ENCODE measurements at places on chromosomes 3 and 15.

GRCh38 chr15:90547540-90547939, 17.8 kb downstream of the CRTC3 start:
- DNase-seq, result no peak

- no peak for DNase-seq
Observed at GRCh38 chr3:32817558-32818228, at the start of gene TRIM71. TSS of gene TRIM71 (plus strand) at chr3:32817997. CDS start at chr3:32818081, 84 bp downstream.

DNA sequence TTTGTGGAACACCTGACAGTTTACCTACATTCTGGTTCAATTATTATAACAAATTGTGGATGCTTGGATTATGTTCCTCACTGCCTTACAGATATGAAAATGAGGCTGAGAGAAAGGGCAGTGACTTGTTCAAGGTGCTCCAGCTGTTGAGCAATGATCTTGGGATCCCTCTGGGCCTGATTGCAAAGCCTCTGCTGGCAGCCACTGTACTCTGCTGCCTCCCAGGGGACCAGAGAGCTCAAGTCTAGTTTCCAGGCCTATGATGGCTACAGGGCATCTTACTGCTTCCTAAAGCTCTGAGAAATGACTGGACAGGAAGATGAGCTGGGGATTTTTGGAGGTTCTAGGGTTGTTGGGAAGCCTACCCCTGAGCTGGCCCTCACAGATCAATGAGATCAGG, 2.3 kb upstream of the SHC4 start:
- DNase-seq, result peak; percentile 37

- no peak for DNase-seq
Observed at GRCh38 chr15:48471073-48471472, 139.8 kb downstream of the DUT start.

DNA sequence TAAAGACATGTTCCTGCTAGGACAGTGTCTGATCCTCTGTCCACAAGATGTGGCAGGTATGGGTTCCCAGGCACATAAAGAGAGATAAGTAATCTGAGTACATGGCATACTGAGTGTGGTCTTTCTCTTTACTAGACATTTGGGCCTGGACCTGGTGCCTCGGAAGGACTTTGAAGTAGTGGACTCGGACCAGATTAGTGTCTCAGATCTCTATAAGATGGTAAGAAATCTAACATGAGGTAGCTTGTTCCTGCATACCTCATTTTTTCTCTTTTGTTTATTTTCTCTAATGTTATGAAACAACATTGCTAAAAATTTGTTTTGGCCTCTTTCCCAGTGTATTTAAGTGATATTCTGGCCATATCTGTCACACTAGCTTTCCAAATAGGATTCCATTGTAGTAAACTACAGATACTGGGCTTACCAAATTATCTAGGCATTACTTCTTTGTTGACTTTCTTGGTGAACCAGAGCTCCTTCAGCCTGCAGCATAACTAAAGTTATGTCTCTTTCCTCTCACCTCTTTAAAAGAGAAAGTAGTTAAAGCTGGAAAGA, 309.8 kb upstream of the MANF start:
- no peak for DNase-seq

- DNase-seq, result no peak
Observed at GRCh38 chr3:158261371-158261991, 151.6 kb downstream of the RSRC1 start.

DNA sequence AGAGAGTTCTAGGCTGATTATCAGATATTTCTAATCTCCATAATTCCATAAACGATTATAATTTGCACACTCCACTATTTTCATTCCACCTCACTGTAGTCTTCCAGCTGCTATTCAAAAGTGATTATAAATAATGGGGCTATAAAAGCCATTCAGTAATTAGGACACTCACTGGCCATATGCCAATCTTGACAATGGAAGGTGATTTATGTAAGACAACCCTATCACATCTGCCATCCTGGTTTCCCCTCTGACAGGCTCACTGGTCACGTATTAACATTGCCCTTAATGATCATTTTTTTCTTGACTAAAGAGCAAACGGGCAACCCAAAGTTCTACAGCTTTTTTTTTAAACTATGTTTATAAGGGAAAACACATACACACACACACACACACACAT, 402.4 kb downstream of the MAGI1 start:
- no peak for DNase-seq

- DNase-seq, result no peak
Observed at GRCh38 chr3:120274739-120275167, 10.3 kb downstream of the GPR156 start.

DNA sequence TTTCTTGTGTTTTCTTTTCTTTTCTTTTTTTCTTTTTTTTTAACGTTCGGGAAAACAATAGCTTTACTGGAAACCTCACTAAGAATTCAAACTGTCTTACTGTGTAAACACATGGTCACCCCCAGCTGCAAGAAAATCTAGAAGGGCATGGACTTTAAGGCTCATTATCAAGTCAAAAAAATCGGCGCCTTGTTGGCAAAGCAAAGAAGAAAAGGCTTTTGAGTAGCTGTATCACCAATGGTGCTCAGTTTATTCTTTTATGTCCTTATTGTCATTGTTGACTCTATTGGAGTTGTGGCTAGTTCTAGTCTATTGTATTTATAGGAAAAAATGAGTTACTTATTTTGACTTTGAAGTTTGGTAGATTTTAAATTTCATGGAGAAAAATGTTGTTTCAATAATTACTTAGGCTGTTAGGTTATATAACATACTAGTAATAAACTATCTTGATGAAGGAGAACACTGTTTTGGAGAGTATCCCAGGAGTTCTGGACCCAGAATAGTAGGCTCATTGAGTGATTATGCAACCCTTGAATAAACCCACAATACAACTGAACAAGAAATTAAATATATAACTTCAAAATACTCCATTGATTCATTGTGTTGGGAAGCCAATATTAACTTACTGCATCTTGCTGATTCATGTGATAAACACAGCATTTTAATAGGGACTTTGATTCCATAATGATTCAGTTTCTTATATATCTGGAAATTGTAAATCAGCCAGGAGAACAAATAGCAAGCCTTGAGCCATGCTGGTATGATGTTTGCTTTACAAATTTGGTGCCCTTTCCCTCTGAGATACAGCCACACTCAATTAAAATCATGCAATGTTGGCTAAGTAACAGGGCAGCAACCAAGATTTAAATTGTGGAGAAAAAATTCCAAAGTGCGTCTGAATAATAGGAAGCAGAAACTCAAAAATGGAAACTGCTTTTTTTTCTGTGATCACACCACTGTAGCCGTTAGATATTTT, 27.8 kb upstream of the GOLIM4 start:
- DNase-seq, result no peak

- no peak for DNase-seq
Observed at GRCh38 chr3:11199902-11200845, 45.9 kb downstream of the HRH1 start.

Data from stimulated activated CD4-positive, alpha-beta T cell treated with anti-CD3 and anti-CD28 coated beads, Interleukin-1b, Interleukin-23, amount 100 ng/mL, for 48 hours (primary cell).